ENCODE measurements at places on chromosomes 12 and 14. TPM values are rescaled to one million over a fixed set of nuclear protein-coding genes. Genes with fewer than 3 reads are reported as not detected.

- no peak for DNase-seq
These were observed 87.1 kb downstream of the TMEM260 start for GRCh38 chr14:56666716-56667115.

Gene SCYL2
- polyA plus RNA-seq: 7.5 TPM

DNA sequence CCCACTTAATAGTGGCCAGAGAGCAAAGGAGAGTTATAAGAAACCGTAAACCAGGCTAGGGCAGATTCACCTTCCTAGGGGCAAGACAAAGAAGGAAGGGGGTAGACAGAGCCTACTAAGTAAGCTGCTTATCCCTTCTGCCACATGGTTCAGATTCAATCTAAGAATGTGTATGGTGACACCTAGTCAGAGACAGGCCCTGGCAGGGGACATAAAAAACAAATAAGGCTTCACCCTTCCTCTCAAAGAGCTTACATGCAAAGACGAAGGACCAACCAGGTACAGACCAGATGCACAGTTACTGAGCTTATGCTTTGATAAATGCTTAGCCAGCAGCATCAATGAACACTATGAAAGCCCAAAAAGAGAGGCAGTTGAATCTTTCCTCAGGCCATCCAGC, 4.4 kb downstream of the CYP27B1 start:
- no peak for DNase-seq

DNA sequence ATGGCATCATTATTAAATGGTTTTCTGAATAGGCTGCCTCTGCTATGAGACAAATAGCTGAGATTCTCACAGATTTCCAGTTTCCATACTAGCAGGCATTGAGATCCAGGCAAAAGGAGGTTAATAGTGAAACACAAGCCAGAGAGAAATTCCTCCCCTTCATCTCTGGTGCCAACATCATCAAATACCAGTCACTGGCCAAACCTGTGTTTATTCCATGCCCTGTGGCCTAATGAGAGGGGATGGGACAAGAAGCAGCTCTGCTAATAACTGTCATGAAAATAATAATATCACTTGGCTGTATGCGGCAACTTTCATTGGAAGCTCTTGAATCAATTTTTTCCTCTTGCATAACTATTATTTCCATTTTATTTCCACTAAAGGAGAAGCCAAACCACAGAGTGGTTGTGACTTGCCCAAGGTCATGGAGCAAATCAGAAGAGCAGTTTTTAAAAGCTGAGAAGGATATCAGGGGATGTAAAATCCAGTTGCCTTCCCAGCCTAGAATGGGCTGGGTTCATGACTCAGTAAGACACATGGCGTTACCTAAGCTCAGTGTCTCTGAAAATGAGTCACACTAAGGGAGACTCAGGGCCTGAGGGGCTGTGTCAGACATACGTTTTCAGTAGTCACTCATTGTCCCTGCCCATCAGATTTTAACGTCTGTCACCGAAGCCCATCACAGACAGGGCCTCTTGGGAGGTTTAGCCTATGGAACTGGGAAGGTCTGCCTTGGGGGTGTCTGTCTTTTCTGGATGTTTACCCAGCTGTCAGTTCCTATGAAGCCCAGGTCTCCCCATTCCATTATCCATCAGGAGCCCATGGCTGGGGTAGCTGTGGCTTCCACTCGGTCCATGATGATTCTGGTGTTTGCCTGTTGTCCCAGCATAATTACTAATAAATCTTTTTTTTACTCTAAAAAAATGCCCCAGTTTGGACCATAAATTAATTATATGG, 208.8 kb upstream of the EEA1 start:
- no peak for DNase-seq

Gene KLHL33
- polyA plus RNA-seq: not detected

DNA sequence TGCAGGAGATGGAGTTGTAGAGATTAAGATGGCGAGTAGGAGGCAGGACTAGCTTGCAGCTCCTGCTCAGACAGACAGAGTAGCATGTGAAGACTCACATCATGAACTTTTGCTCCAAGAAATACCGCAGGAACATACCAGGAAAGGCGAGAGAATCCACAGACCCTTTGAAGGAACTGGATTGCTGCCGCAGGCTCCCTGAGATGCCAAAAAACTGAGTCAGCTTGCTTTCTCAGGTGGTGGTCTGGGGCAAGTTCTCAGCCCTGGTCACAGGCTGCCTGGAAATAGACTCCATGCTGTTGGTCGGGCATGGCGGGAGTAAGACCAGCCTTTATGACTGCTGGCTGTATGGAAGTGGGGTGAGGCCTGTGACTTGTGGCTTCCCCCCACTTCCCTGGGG, 163.6 kb upstream of the NAV3 start:
- DNase-seq: no peak

Gene MYO1H
- not detected for polyA plus RNA-seq

GRCh38 chr12:95634622-95635621, 83.6 kb upstream of the USP44 start:
- no peak for DNase-seq

GRCh38 chr12:48115957-48116356, 3.2 kb upstream of the PFKM start:
- no peak for DNase-seq

Data from SK-N-SH (cell line).